ENCODE measurements at places on chromosomes 4 and X.

- no peak for DNase-seq
Observed at GRCh38 chr4:185534866-185535611, at the start of gene PDLIM3. PDLIM3 (minus strand) TSS chr4:185535507; CDS start chr4:185535434, 73 bp downstream.

DNA sequence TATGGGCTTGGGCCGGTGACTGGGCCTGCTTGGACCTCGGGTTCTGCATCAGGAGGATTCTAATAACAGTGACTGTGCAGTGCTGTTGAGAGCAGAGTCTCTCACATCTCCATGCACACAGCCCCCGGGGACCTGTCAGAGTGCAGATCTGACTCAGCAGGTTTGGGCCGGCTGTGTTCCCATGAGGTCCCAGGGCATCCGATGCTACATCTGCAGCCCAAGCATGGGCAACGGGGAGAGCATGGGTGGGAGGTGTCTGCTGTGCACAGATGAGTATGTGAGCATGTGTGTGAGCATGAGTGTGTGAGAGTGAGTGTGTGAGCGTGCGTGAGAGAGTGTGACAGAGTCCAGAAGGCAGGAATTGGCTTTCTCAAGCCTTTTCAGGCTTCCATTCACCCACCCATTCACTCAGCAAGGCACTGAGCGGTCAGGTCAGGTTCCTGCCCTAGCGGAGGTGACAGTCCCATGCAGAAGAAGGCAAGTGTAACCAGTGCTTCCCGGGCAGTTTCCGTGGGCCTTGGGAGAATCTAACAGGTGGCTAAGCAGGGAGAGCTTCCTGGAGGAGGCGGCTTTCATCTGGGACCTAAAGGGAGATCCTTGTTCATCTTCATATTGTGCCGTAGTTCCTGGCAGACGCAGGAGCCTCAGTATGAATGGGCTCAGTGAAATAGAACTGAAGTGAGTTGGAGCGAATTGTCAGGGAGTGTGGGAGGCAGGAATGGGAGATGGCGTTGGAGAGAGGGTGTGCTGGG lies 62.6 kb downstream of the SORCS2 start:
- DNase-seq, result no peak

- DNase-seq, result no peak
Observed at GRCh38 chrX:72714478-72714916, 391 bp upstream of the PHKA1 start.

DNA sequence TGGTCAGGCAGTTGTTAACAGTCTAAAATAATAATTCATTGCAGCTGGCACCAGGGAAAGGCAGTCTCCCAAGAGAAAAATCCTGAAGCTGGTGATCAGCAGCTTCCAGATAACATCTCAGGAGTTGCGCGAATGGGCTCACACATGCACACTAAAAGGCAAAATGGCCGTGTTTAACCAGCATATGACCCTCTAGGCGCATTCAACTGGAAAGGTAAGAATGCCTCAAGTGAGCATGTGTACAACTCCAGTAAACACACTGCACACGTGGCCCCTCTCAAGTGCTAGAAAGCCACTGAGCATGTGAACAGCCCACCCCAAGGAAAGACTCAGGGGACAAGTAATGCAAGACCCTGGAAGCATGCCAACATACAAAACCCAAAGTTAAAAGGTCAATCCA lies 33.1 kb downstream of the STPG2 start:
- DNase-seq, result no peak

- no peak for DNase-seq
Observed at GRCh38 chr4:61922766-61923165, 722.6 kb downstream of the ADGRL3 start.

GRCh38 chr4:188214861-188215260 lies 75.6 kb downstream of the TRIML1 start:
- DNase-seq, result no peak

DNA sequence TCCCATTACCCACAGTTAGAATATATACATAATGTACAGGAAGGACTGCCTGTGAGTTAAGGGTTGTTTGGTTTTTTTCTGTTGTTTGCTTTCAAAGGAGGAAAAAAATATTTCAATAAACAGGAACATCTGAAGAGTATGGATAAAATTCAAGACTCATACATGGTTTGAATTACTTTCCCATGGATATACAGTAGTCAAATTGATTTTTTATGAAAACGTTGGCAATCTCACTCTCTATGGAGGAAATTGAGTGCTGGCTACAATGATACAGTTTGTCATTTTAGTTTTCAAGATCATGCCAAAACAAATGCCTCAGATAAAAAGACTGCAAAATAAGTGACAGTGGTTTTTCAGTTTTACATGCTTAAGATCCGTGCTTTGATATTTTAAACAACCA lies 116.6 kb downstream of the SH3RF1 start:
- DNase-seq, result no peak

DNA sequence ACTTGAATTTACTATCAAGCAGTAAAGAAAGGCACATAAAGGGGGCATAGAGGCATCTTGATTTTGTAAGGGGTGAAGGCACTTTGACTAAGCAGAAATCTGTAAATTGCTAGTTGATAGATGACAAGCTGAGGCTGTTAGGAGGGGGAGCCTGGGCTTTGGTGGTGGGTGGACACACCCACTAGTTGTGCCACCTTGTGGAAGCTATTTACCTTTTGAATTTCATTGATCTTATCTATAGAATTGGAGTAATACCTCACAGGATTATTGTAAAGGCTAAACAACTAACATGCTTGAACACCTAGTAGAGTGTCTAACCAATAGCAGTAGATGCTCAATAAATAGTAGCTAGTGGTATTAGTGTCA lies 142.8 kb upstream of the KCNIP4 start:
- DNase-seq, result no peak

DNA sequence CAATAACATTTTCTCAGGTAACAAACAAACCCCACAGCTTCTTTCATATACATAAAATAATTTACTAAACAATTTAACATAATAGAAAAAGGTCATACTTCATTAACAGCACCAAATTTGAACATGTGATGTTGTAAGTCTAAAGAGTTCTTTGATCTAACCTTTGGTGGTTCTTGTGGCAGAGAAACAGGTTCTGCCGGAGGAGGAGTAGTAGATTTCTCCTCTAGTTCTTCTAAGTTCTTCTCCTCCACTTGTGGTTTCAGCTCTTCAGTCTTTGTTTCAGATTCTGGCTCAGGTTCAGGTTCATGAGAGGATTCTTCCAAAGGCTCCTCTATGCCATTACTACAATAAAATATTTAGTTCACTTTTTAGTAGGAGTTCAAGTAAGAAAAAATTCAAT lies 18.3 kb downstream of the G3BP2 start:
- DNase-seq, result no peak

- no peak for DNase-seq
Observed at GRCh38 chrX:25337841-25338240, 322.1 kb upstream of the ARX start.

DNA sequence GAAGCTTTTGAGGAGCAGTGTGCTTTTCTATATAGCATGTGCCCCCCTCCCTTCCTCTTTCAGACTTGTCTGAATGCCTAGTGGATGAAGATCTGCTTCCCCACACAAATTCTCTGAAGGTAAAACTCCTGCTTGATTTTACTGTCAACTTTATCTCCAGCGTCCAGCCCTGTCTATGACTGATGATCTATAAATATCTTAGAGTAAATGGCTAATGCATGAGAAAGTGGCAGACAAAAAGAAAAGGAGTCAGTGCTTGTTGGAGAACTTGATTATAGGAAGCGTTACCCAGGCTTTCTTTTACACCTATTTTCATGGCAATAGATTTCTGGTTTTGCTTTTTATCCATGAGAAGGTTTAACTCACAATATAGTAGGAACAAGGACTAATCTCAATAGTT lies 168.3 kb upstream of the HS3ST1 start:
- no peak for DNase-seq

DNA sequence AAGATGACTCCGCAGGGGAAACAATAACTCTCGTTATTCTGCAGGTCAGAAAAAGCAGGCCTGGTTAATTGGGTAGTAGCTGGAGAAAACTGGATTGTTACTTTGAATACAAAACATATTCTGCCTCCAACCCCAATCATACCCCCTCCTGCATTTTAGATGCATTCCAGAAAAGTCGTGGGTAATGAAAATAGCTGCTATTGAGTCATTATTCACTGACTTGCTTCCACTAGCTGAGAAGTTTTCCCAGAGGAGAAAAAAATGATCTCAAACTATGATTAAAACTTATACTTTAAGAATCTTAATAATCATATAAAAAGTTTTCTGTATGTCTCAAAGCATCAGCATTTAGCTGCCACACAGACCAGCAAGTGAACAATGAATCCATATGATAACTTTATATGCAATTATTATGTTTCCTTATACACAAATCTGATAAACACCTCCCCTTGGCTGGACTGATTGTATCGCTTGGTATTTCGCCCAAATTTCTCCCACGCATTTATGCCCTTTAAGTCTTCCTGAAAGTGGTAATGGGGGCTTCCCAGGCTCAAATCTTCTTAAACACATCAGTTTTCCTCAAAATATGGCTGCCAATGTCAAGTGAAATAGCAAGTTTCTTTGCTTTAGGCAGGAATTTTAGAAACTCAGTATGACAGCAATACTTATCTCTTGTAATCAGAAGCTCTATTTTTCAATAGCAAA lies 181.0 kb downstream of the LDB2 start:
- no peak for DNase-seq

GRCh38 chrX:25726539-25726938 lies 411.6 kb upstream of the MAGEB18 start:
- DNase-seq, result no peak

GRCh38 chr4:105632599-105632998 lies 75.9 kb downstream of the INTS12 start:
- no peak for DNase-seq

DNA sequence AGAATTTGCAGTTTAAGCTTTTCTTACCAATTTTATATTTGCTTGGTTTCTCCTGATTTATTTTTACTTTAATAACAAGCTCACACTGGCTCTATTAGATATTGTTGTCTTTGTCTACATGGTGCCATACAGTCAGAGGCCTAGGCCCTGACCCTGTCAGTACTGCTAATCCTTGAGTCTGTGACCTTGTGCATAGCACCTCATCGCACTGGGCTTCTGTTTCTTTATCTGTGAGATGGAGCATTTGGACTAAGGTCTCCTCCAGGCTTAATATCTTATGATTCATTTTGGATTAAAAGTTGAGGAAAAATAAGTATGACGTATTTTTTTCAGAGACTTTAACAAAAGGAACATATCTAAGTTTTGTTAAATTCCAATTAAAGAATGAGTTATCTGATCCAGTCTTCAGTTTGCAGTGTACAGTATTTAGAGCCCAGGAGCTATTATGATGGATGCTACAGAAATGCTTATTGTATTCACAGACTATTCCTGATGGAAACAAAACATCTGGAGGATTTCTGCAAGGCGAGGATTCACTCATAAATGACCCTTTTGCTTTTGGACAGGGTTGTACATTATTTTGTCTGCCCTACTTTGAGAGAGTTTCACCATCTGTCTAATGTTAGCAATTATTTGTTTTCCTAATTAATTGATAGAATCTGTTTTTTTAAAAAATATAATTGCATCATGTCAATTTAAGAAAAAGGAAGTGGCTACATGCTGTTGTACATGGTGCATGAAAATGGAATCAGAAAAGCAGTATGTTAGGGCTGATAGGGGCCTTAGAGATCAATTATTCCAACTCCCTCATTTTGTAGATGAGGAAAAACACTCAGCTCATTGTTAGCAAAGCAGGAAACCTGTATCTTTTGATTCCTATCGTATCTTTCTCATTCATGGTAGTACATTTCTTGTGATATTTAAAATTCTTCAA lies 203.6 kb downstream of the BANK1 start:
- no peak for DNase-seq

- DNase-seq, result no peak
Observed at GRCh38 chrX:136447308-136447707, 40.4 kb upstream of the BRS3 start.

- DNase-seq, result no peak
Observed at GRCh38 chr4:137360761-137361160, 171.5 kb downstream of the PCDH18 start.

DNA sequence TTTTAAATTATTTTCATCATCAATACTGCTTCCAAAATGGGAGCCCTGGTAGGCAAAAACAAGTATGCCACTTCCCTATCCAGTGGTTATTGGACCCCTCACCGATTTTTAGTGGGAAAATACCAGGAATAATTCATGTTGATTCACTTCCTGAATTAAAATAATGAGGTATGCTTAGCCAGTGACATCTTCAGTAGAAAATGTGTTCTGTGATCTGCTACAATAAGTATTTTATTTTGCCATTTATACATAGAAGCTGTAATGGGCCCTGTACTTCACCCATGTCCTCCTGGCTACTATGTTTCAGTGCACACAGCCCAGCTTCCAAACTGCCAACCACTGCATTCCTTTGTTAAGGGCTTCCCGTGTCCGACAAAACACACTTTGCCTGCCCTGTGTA lies 41.0 kb upstream of the KLHL34 start:
- no peak for DNase-seq

DNA sequence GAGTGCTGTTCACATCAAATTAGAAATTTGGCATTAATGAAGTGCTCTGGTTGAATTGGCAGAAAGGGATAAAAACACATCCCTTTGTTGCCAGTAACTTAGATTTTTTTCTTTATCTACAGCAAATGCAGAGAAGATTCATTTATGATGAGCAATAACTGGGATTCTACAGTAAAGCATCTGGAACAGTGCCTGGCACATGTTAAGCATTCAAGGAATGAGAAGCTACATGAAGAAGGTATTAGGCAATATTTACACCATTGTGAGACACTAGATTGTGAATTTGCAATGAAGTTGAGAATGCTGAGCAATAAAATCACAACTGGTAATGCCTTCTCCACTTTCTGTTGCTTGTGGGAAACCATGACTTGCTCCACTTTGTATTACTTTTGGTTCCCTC lies 33.5 kb downstream of the PCDH19 start:
- no peak for DNase-seq

- DNase-seq, result no peak
Observed at GRCh38 chr4:126396703-126397102, 1081.9 kb downstream of the FAT4 start.
